ENCODE measurements at places on chromosomes 5 and 9.

- H3K4me1 ChIP-seq: no peaks in the 10 kb centered on the region
- H3K27ac ChIP-seq: no peak overlapping the region
- no peaks in the 10 kb centered on the region for H3K27me3 ChIP-seq
- DNase-seq: no peak
- H3K36me3 ChIP-seq: no peaks in the 10 kb centered on the region
These were observed 56.4 kb upstream of the DAPK1 start for GRCh38 chr9:87441251-87441650.

DNA sequence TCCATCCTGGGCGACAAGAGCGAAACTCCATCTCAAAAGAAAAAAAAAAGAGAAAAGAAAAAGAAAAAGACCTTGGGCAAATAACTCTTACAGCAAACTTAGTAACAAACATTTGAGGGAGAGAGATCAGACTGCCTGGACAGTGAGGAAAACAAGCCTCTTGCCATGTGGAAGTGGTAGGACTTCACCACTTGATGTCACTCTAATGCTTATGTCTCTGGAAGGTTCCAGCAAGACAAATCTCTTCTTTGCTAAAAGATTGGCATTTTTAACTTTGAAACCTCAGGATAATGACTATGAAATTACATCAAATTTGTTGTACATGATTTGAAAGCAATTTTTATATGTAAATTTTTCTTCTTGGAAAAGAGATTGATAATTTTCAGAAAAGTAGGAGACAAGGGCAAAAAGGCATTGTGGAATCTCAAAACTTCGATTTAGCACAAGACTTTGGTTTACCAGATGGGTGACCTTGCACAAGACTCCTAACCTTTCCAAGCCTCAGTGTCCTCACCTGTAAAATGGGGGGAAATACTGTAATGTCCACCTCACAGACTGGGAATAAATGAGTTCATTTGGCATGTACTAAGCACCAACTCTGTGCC is 5.4 kb downstream of the ACTL7B start:
- no peaks in the 10 kb centered on the region for H3K4me1 ChIP-seq
- no peak overlapping the region for H3K27ac ChIP-seq
- H3K36me3 ChIP-seq: peaks cover 4% of the 10 kb centered on the region

DNA sequence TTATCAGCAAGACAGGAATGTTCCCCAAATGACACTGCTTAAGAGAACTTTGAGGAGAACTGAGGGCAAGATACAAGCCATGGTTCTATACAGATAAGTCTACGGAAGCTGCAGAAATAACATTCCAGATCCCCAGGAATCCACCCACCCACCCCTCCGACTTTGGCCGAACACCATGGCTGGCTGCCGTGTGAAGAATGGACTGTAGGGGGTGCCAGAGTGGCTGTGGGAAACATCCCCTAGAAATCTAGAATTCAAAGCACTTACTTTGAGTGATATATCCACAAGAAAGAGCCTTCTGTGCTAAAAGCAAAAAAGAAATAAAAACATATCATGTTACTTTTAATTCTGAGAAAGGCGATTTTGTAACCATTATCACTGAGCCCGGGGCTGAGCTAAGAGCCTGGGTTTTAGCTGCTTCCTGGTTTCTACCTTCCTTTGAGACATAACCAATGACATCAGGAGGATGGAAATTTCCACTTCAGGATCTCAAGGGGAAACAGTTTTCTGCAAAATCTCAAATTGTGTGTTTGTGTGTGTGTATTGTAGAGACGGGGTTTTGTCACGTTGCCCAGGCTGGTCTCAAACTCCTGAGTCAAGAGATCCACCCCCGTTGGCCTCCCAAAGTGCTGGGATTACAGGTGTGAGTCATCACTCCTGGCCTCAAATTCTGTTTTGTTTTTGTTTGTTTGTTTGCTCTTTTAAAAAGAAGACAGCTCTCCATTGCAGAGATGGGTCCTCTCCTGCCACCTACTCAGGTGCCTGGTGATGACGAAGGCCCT is 36.4 kb downstream of the GGTA1 start:
- no peak for DNase-seq
- no peaks in the 10 kb centered on the region for H3K36me3 ChIP-seq
- no peaks in the 10 kb centered on the region for H3K4me1 ChIP-seq

GRCh38 chr5:55904152-55904551 is 53.0 kb downstream of the IL31RA start:
- H3K27me3 ChIP-seq: no peaks in the 10 kb centered on the region
- H3K4me3 ChIP-seq: no peak overlapping the region
- H3K4me1 ChIP-seq: no peaks in the 10 kb centered on the region
- H3K27ac ChIP-seq: no peak overlapping the region
- peak; percentile 56 for DNase-seq

DNA sequence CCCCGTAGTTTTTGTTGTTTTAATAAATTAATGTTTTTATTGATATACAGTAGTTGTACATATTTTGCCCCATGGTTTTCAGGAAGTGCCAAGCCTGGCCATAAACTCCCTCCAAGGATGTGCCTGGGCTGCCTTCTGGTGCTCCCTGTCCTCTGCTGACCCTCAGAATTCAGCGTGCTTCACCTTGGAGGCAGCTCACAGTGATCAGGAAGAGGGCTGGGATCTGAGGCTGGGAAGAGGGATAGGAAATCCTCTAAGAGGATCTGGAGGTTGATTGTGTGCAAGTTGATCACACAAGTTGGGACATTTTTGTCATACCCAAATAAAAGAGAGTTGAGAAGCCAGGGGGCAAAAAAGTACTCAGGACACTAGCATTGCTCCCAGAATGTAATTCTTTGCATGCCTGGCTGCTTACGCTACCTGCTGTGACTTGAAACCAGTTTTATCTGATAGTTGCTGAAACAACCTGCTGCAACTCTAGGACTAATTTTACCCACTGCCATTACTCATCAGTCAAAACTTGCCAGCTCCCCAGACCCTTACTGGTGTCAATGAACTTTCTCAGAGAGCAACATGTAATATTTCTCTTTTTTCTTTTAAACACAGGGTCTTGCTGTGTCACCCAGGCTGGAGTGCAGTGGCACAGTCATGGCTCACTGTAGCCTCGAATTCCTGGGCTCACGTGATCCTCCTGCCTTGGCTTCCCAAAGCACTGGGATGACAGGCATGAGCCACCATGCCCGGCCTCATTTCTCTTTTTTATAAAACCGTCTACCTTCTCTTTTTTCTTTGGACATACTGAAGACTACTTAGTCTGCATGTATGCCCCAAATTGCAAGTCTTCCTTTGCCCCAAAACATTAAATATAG is 29.0 kb downstream of the PDE6A start:
- no peaks in the 10 kb centered on the region for H3K36me3 ChIP-seq
- no peak for DNase-seq
- no peak overlapping the region for H3K27ac ChIP-seq
- no peaks in the 10 kb centered on the region for H3K4me1 ChIP-seq

- no peak overlapping the region for H3K27ac ChIP-seq
- DNase-seq: no peak
- no peaks in the 10 kb centered on the region for H3K27me3 ChIP-seq
- no peak overlapping the region for H3K4me3 ChIP-seq
- H3K4me1 ChIP-seq: no peaks in the 10 kb centered on the region
These were observed 20.0 kb upstream of the NPM1 start for GRCh38 chr5:171367424-171368370.

DNA sequence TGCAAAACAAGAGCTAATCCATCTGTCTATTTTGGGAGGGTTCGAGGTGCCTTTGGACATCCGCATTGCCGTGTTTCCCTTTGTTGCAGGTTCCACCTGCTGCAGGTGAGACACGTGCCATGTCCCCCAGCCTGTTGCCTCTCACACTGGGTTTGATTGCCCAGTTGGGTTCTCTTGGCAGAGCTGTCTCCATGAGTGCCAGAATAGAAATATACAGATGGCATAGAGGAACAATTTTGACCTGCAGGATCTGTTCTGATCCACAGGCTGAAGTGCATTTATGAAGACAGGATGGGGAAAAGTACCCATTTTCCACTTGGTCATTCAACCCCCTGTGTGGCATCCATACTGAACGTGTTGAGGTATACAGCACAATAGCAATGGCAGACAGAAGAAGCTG is 178.1 kb downstream of the SGCD start:
- DNase-seq: no peak
- no peaks in the 10 kb centered on the region for H3K36me3 ChIP-seq
- no peaks in the 10 kb centered on the region for H3K27me3 ChIP-seq
- H3K4me3 ChIP-seq: no peak overlapping the region
- no peaks in the 10 kb centered on the region for H3K4me1 ChIP-seq
- H3K27ac ChIP-seq: no peak overlapping the region
